ENCODE measurements at places on chromosomes 1 and 21. TPM values are rescaled to one million over a fixed set of nuclear protein-coding genes. Genes with fewer than 3 reads are reported as not detected.

The C4BPA gene
- 0.43 TPM for total RNA-seq

The PRRX1 gene
- 26.3 TPM for total RNA-seq

GRCh38 chr1:25820247-25821111 is 725 bp downstream of the MTFR1L start:
- peak; percentile 60 for DNase-seq

The CNR2 gene
- total RNA-seq, result 0.08 TPM

- DNase-seq, result no peak
These were observed 40.4 kb downstream of the LIN9 start for GRCh38 chr1:226268421-226269124.

GRCh38 chr1:53686091-53686964 is 52.6 kb downstream of the GLIS1 start:
- no peak for DNase-seq

The AADACL3 gene
- total RNA-seq, result not detected

DNA sequence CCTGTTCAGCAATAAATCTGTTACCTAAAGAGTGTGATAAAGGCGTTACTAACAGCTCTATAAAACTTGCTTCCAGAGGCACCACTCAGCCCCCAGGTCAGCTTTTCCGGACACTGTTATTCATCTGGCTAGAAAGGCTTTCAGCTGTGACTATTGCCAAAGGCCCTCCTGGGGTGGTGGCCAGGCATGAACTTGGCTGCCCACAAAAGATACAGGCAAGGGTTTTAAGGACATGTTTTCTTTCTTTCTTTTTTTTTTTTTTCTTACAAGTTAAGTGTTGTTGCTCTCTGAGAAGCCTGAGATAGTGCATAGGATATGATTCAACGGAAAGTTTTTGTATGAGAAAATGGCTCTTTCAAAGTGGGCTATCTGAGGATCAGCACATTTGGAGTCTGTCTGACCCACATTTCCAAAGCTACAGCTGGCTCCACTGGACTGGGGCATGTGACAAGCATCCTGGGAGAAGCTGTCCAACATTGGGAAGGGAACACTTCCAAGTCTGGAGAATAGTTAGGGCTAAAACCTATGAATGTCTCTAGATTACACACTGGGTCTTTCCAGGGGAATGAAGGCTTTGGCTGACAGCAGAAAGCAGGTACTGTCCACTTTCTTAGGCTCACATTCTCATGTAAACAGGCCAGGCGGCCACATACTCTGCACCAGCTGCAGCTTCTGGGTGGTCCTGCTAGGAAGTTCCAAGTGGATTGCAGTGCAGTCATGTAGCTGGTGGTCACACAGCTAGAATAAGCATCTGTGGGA is 639.7 kb downstream of the LMO4 start:
- peak; percentile 50 for DNase-seq

GRCh38 chr1:89487972-89488371 is 36.7 kb upstream of the LRRC8B start:
- DNase-seq, result no peak

DNA sequence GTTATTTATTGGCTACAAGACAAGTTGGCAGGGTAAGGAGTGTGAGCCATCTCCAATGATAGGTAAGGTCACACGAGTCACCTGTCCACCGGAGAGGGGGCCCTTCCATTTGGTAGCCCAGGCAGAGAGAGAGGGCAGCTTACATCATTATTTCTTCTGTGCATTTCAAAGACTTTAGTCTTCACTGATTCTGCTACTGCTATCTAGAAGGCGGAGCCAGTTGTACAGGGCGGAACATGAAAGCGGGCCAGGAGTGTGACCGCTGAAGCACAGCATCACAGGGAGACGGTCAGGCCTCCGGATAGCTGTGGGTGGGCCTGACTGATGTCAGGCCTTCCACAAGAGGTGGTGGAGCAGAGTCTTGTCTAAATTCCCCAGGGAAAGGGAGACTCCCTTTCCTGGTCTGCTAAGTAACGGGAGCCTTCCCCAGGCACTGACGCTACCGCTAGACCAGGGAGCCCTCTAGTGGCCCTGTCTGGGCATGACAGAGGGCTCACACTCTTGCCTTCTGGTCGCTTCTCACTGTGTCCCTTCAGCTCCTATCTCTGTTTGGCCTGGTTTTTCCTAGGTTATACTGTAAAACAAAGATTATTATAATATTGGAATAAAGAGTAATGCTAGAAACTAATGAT is 36.7 kb downstream of the ZNF695 start:
- peak; percentile 76 for DNase-seq

- no peak for DNase-seq
These were observed 29.8 kb upstream of the TRIM33 start for GRCh38 chr1:114540821-114541220.

DNA sequence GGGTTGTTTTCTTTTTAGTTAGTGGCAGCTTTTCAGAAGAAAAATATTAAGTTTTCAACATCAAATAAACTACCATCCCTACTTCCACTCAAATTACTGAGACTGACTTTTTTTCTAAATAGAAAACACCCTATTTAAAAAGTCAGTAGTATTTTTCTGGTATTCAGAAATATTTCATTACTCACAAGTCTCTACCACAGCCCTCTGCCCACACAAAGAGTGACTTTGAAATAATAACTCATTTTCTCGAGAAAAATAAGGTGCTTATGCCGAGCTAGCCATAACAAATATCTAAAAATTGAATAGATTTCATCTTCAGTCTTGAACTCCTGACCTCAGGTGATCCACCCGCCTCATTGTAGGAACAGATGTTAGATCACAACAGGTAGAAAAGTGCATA is 41.8 kb upstream of the USP25 start:
- no peak for DNase-seq

DNA sequence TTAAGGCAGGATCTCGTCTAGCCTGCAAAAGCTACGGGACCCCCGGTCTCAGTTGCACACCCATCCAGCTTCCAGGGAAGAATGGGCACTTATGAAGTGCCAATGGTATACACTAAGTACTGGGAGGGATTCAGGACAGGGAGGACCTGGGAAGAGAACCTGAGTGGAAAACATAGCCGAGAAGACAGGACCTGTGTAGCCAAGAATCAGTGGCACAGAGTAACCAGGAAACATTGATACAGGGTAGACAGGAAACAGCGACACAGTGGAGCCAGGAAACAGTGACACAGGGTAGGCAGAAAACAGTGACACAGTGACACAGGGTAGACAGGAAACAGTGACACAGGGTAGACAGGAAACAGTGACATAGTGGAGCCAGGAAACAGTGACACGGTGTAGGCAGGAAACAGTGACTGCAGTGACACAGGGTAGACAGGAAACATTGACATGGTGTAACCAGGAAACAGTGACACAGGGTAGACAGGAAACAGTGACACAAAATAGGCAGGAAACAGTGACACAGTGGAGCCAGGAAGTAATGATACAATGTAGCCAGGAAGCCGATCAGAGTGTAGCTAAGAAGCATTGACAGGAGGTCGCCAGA is 138.0 kb upstream of the ARHGEF16 start:
- no peak for DNase-seq

The RGS8 gene
- total RNA-seq, result 2.5 TPM

- no peak for DNase-seq
These were observed 65.2 kb downstream of the NOS1AP start for GRCh38 chr1:162134646-162135045.

The CLEC20A gene
- 6.1 TPM for total RNA-seq

DNA sequence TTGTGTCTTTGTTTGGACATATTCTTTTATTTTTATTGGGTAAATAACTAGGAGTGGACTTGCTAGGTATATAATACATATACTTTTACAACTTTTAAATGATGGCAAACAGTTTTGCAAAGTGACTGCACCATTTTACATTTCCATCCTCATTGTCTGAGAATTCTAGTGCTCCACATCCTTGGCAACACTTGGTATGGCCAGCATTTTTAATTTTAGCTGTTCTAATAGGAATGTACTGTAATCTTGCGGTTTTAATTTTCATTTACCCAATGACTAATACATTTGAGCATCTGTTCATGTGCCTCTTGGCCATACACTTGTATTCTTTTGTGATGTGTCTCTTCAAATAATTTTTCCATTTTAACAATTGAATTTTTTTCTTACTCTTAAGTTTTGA is 37.0 kb upstream of the ATP6V1G3 start:
- DNase-seq, result no peak

GRCh38 chr1:225658041-225658440 is 5.1 kb upstream of the ENAH start:
- no peak for DNase-seq

The SPATA46 gene
- 20.0 TPM for total RNA-seq

GRCh38 chr1:247401310-247402119 is 14.5 kb upstream of the NLRP3 start:
- DNase-seq, result no peak

The PAX7 gene
- total RNA-seq, result 0.37 TPM

The NTMT2 gene
- total RNA-seq, result not detected

The LCE1E gene
- total RNA-seq, result not detected

GRCh38 chr1:214404154-214404553 is 123.2 kb downstream of the SMYD2 start:
- DNase-seq, result no peak

The RXRG gene
- total RNA-seq, result 0.24 TPM

The SZRD1 gene
- total RNA-seq, result 57.9 TPM

DNA sequence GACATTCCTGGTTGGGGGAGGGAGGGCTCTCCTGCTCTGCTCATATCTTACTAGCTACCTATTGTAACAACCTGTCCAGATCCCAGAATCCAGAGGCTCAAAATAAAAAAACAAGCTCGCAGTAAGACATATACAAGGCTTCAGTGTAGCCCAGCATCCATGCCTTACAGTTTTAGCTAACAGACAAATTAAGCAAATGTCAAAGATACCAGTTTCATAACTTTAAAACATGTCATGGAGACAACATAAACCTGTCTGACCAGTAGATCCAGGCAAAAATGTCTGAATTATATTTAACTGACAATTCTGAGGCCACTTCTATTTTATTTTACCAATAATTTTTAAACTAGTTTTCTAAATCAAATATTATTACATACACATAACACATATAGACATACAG is 167.7 kb upstream of the TNR start:
- DNase-seq, result no peak

DNA sequence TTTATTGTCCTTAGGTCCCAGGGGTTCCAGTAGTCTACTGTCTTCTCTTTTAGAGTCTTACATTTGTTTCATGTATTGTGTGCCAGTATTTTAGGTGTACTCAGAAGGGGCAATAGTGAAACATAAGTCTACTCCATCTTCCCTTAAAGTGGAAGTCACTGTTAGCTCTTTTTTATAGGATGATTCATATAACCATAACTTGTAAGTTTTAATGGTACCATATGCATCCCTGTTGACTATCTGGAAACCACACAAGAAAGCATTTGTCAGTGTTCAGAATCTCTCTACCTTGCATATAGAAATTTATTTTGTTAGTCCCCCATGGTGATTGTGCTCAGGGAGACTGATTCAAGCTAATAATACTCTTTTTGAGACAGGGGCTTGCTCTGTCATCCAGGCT is 149.9 kb downstream of the HS2ST1 start:
- no peak for DNase-seq

The BGLAP gene
- 1.5 TPM for total RNA-seq

GRCh38 chr1:151457911-151458801 is 1.1 kb downstream of the POGZ start:
- peak; percentile 69 for DNase-seq

- no peak for DNase-seq
These were observed 35.9 kb upstream of the NBL1 start for GRCh38 chr1:19608232-19608631.

The ALDH4A1 gene
- 9.6 TPM for total RNA-seq

DNA sequence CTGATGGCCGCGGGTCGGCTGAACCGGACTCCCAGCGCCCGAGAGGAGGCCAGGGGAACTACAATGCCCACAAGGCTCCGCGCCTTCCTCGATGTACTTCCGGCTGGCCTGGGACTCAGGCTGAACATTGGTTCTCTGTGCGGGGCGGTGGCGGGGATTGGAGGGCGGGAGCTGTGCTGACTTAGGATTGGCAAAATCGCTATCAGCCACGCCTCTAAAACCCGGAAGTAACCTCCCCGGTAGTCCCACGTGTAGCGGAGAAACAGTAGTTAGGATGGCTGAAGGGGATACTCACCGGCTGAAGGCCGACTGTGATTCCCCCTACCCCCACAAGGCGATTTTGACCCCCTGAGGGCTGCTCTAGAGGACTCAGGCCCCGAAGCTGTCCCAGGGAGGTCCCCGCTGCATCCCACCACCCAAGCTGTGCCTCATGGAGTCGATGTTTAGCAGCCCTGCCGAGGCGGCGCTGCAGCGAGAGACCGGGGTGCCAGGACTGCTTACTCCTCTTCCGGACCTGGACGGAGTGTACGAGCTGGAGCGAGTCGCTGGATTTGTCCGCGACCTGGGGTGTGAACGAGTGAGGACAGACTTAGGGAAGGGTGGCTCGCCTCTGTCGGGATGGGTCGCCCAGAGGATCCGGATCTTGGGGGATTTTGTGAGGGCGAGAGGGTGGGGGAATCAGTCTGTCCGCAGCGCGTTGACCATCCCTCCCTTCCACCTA is at the start of gene DPH2:
Gene DPH2 (plus strand): TSS at position 265 of the 721 bp plus-strand sequence. CDS start 166 bp downstream, at position 431.
- DNase-seq, result peak; percentile 99

DNA sequence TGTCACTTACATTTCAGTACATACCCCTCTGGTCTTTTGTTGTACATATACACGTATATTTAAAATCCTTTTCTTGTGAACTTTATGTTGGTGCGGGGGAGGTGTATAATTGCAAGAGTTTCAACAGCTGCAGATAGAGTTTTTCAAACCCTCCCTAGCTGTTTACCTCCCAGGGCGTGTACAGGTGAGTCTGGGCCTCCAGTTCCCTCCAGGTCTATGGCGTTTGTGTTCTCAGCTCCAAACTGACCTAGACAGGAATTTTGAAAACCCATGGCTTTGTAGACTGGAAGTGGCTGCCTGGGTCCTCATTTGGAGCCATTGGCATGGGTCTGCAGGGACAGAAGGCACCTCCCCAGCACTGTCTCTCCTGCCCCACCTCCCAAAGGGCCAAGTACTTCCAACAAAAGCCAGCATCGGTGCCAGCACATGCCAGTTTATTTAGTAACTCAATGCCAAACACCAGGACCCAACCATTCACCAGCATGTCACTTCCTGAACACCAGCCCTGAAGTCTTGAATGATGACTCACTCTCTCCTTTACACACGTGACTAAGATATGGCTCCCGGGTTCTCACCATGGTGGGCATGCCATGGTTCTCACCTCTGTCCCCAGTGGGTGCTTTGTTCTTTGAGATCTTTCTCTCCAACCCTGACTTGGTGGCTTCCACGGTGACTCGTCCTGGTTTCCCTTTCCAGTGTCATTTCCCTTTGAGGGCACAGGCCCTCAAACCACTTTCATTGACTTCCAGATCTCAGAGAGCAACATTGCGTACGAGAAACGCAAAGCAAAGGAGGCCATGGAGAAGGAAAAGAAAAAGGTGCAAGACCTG is 57.3 kb upstream of the EFHD2 start:
- no peak for DNase-seq

The SZT2 gene
- 90.1 TPM for total RNA-seq
